Activated CD8-positive, alpha-beta memory T cell treated with anti-CD3 and anti-CD28 coated beads, Interleukin-2, amount 50 U/mL, for 48 hours (primary cell): ENCODE measurements at places on chromosomes 12 and 14.

DNA sequence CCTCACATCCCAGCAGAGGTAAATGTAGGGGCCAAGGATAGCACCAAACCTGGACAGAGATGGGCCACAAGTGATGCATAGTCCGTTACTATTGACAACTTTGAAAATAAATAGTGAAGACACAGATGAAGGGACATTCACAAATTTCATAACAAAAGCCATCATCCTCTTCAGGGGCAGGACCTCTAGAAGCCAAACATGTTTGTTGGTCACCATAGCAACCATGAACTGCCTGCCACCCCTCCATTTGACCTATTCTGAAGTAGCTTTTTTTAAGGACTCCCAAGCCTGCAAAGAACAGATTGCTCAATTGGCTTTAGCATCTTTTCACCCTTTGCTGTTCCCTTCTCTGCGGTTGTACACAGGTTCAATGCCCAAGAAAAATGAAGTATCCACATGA is 35.7 kb upstream of the MDM1 start:
- DNase-seq: no peak

GRCh38 chr12:77782766-77783165 is 47.9 kb upstream of the NAV3 start:
- no peak for DNase-seq

GRCh38 chr14:74979029-74979428 is 23.6 kb upstream of the PGF start:
- peak; percentile 28 for DNase-seq

- no peak for DNase-seq
Observed at GRCh38 chr14:34685819-34686428, 28.5 kb downstream of the CFL2 start.

GRCh38 chr14:91817566-91818325 is 49.6 kb downstream of the TC2N start:
- DNase-seq: no peak

DNA sequence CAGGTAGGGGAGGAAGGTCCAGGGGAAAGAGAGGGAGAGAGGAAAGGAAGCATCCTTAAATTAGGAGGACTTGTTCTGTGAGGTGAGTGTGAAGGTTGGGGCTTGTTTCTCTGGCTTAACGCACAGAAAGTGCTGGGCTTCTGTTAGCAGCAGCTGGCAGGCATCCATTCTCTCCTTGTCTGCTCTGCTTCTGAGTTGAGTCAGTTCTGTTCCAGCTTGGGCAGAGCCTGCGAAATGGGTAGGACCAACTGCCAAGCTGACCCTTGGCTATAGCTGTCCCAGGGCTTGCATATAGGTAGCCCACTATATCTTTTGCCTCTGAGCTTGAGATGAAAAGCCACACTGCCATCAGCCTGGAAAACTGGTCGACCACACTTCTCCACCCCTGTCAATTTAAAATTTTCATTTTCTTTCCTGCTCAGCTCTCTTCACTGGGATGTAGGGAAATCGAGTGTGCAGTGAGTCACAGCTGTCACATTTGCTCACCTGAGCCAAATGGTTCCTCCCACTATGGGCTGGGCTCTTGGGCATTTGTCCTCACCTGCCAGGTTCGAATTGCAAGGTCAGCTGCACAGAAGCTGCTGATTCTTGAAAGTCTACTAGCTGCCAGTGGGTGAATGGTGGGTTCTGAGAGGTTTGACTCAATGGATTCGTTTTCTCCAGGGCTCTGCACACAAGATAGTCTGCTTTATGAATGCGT is 256.4 kb upstream of the PWP1 start:
- DNase-seq: no peak
